CD4-positive, alpha-beta memory T cell (primary cell): ENCODE measurements at places on chromosomes 6 and 20. TPM values are rescaled to one million over a fixed set of nuclear protein-coding genes. Genes with fewer than 3 reads are reported as not detected.

GRCh38 chr6:2876210-2877056 is 26.7 kb downstream of the SERPINB9 start:
- peaks cover 70% of the 10 kb centered on the region for H3K4me1 ChIP-seq
- no peak for DNase-seq
- peak overlapping the region; percentile 47 for H3K4me3 ChIP-seq
- no peaks in the 10 kb centered on the region for H3K27me3 ChIP-seq

DNA sequence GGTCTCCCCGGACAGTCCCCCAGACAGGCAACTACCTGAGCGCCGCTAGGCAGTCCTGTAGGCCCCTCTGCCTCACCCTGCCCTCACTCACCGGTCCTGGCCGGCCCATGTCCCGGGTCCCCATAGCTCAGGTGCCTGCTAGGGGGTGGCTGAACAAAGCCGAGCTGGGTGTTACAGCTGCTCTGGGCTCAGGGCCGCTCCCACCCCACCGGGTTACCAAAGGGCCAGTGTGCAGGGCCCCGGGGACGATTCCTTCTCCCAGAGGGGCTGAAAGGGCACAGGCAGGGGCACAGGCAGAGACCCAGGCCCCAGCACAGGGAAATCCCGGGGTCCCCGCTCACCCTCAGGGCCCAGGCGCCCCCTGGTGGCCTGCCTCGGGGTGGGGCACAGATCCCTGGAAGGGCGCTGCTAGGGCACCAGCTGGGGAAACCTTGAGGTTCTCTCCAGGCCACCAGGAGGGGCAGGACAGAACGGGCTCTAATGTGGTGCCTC is 118.4 kb downstream of the GRM4 start:
- no peak overlapping the region for H3K4me3 ChIP-seq
- no peak overlapping the region for H3K27ac ChIP-seq
- no peaks in the 10 kb centered on the region for H3K36me3 ChIP-seq
- H3K4me1 ChIP-seq, result no peaks in the 10 kb centered on the region

DNA sequence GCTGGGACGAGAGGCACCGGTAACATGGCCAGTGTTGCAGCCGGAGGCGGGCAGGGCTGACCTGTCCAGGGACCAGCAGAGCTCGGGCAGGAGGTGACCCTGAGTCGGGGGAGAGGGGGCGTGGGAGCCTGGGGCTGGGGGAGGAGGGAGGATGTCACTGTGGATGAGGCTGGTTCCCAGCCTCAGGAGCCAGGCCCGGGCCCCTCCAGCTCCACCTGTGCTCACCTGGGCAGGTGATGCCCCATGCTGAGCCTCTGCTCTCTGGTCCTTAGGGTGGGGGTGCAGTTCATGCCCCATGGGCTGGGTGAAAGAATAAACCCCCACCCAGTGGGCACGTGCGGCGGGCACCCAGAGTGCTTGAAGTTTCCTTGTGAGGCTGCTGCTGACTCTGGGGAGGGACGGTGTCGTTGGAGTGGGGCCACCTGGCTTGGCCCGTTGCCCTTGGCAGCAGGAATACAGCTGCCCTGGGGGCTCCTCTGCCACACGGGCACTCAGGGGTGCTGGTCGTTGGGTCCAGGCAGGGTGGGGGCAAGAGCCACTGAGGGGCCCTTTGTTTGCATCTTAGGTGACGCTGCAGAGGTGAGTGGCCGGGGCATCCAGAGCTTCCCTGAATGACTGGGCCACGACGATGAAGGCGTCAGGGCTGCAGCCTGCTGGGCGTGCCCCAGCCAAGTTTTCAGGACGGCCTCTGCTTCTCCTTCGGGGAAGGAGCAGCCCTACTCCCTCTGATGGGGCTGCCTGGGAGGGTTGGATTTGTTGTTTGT is 24.7 kb upstream of the BHLHE23 start:
- peaks cover 7% of the 10 kb centered on the region for H3K4me1 ChIP-seq
- no peaks in the 10 kb centered on the region for H3K27me3 ChIP-seq
- no peak overlapping the region for H3K4me3 ChIP-seq
- no peak overlapping the region for H3K27ac ChIP-seq
- no peaks in the 10 kb centered on the region for H3K36me3 ChIP-seq

DNA sequence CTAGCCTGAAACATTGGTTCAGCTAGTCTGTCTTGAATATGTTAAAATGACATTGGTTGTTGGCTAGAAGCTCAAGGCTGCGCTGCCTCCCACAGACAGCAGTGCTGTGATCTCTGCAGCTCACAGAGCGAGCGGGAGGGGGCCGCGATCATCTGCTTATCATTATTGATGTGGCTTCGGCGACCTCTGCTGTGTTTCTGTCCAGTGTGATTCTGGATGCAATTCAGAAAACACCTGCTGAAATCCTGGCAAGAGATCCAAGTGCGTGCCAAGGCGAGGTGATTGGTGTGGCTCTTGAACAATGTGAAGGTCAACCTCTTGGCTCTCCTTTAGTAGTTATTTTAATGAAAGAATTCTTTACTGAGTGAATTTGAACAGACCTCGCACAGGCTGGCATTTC is 142.3 kb upstream of the SASH1 start:
- DNase-seq, result no peak
- no peaks in the 10 kb centered on the region for H3K36me3 ChIP-seq
- H3K27ac ChIP-seq, result no peak overlapping the region
- no peak overlapping the region for H3K4me3 ChIP-seq
- peaks cover 6% of the 10 kb centered on the region for H3K27me3 ChIP-seq
- H3K4me1 ChIP-seq, result peaks cover 23% of the 10 kb centered on the region

GRCh38 chr6:94894300-94894699 is 683.0 kb upstream of the MANEA start:
- no peak overlapping the region for H3K27ac ChIP-seq
- no peak overlapping the region for H3K4me3 ChIP-seq
- DNase-seq, result no peak
- no peaks in the 10 kb centered on the region for H3K4me1 ChIP-seq
- no peaks in the 10 kb centered on the region for H3K27me3 ChIP-seq
- H3K36me3 ChIP-seq, result no peaks in the 10 kb centered on the region

PGC gene
- total RNA-seq, result not detected
